T-cell (primary cell): ENCODE measurements at places on chromosomes 4 and X.

GRCh38 chr4:78409612-78410202, 141.9 kb upstream of the ANXA3 start:
- no peak for DNase-seq

GRCh38 chrX:85591536-85591935, 212.1 kb upstream of the POF1B start:
- DNase-seq = no peak

DNA sequence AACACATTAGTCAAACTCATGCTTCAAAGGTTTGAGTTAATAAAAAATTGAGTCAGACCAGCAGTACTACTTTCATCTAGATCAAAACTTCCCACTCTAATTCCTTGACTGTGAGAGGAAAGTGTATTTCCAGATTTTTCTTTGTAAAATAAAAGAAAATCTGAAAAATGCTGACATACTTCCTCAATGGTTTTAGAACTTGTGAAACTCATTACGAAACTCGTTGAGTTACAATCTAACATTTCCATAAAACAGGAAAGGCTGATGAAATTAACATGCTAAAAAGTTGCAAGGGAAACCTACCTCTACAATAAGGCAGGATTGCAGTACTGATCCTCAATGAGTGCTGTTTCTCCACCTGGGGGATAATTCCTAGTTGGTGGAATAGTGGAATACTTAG, 217.8 kb upstream of the HCCS start:
- DNase-seq = no peak

- no peak for DNase-seq
Measured at GRCh38 chr4:90219822-90220221, 92.6 kb downstream of the CCSER1 start.

DNA sequence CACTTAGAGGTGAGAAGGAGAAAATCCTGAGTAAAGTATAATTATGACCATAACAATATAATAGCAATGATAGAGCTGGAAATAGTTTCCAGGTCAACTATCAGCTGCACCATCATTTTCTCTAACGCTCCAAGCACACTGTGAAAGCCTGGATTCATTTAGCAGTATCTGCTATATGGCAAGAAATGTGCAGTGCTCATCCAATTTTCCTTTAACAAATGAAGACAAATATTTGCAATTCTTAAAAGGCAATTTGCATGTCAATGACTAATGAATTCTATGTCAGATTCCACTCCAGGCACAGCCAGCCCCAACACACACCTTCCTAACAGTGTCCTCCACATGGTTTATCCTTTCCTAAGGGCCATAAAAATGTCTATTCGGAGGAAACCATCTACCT, 12.7 kb downstream of the PRSS12 start:
- no peak for DNase-seq

DNA sequence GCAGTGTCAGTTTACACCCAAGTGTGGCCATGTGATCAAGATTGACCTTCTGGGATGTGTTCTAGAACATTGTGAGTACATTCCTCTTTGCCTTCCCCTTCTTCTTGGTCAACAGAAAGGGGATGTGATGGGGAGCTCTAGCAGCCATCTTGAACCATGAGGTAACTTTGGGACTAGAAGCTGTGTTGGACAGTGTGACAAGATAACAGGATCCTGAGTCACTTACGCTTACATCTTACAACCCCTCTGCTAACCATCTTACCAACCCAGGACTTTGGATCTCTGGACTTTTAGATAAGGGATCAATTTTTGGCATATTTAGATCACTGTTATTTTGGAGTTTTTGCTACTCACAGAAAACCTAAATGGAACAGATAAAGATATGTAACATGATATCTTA, 625.6 kb downstream of the BCOR start:
- DNase-seq = no peak

GRCh38 chr4:155946486-155946885, 7.2 kb downstream of the CTSO start:
- DNase-seq = no peak

GRCh38 chr4:152843481-152844090, 63.8 kb downstream of the ARFIP1 start:
- DNase-seq = no peak

GRCh38 chr4:110091434-110092140, 106.8 kb downstream of the ELOVL6 start:
- no peak for DNase-seq

DNA sequence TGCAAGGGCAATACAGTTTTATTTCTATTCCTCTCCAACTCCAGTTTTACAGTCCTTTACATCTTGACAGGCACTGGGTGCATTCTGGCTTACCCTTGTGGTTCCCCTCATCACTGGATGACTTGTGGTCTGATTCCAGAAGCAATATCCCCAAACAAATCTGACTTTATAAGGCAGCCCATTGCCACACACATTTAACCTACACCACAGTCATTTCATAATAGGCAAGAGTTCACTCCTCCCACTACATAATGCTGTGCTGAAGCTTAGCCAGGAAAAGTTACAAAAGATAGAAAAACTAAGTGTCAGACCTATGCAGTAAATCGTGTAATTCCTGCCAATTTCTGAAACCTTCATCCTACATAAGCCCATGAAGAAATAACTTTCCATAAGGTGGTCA, 82.9 kb upstream of the MID1IP1 start:
- no peak for DNase-seq

- DNase-seq = no peak
Measured at GRCh38 chrX:72203421-72203820, 21.9 kb downstream of the PIN4 start.

- DNase-seq = no peak
Measured at GRCh38 chr4:111630705-111631104, 514.5 kb upstream of the FAM241A start.

DNA sequence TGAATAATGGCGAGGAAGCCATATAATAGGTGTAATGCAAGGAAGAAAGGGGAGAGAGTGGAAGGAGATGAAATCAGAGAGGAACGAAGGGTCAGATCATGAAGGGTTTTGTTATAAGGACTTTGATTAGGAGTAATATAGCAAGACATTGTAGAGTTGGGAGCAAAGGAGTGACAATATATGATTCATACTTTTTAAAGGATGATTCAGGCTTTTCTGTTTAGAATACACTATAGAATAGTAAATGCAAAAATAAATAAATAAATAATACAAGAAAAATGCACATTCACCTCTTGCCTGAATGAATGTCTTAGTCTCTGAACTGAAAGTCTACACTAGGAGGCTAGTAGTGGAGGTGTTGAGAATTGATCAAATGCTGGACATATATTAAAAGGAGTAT, 1524.4 kb upstream of the AGA start:
- DNase-seq = no peak

DNA sequence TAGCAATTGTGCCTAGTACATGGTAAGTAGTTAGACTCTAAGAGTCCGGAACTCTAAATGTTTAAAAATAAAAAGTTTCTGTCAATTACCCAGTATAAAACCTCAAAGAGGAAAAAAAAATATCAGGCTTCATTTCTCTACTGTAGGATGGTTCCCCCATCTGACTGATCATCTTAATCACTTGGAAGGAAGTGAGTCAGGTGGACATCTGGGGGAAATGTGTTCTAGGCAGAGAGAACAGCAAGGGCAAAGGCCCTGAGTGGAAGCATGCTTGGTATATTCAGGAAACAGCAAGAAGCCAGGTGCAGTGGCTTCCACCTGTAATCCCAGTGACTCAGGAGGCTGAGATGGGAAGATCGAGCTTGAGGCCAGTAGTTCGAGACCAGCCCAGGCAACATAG, 2.9 kb upstream of the EIF1AX start:
- DNase-seq = no peak

DNA sequence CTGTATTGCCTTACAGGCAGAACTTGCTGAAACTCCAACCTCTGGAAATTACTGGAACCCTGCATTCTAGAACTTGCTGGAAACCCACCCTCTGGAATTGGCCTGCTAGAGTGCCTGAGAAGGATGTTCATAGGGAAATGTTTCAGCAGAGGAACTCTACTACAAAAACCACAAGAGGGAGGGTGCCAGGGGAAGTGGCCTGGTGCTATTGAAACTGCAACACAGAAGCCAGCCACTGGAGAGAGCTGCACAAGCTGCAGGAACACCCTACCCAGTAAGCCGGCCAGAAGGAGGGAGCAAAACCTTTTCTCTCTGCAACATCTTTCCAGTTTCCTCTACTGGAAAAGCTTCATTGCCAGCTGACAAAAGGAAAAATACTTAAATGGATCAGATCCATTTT, 2.5 kb upstream of the BRWD3 start:
- peak; percentile 10 for DNase-seq

- no peak for DNase-seq
Measured at GRCh38 chrX:133992882-133993281, 7.5 kb upstream of the GPC3 start.

- DNase-seq = no peak
Measured at GRCh38 chr4:12926189-12927066, 557.7 kb downstream of the RAB28 start.

DNA sequence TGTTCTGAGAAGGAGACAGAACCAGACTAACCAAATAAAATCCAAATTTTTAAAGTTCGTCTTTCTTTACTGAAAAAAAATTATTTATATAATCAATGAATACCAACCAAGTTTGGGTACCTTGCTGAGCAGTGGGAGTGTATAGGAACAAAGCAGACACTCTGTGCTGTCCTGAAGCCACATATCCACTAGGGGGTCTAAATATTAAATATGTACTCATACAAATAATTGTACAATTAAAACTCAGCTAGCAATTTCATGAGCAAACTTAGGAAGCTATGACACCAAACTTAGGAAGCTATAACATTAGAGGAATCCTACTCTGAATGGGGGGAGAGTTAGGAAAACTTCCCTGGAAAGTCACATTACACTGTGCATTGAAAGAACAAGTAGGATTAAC, 582.0 kb upstream of the EPHA5 start:
- DNase-seq = no peak

GRCh38 chrX:20361890-20362262, 95.2 kb upstream of the RPS6KA3 start:
- no peak for DNase-seq

GRCh38 chr4:107044170-107044569, 8.1 kb upstream of the DKK2 start:
- no peak for DNase-seq

DNA sequence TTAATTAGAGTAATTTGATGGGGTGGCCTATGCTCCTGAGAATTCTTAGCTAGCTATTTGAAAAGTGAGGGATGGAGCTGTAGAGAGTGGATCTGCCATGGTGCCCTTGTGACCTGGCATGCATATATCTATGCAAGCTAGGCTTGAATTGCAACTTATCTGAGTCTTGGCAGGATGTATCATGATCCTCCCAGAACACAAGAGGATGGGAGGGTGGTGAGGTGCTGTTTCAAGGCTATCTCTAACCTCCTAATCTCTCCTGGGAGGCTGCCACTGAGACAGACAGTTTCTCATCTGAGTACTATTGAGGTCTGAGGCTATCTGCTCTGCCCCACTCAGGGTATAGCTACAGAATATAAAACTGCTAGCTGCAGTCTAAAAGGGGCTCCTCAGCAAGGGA, 56.6 kb downstream of the BRCC3 start:
- no peak for DNase-seq

DNA sequence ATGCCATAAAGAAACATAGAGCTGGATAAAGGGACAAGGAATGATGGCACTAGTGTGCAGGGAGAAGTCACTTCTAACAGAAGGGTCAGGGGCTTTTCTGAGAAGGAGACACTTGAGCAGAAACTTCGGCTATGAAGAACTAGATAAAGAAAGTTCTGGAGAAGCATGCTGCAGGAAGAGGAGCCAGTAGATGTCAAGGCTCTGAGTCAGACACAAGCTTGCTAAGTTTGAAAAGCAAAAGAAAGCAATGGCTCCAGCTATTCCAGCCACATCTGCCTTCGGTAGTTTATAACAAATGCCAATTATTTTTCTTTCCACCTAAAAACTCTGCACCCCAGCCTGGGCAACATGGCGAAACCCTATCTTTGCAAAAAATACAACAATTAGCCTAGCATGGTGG, 7.5 kb downstream of the NUDT6 start:
- DNase-seq = no peak

GRCh38 chr4:54547299-54548097, 110.3 kb upstream of the KIT start:
- no peak for DNase-seq

GRCh38 chrX:119288890-119289393, 52.9 kb downstream of the PGRMC1 start:
- DNase-seq = no peak

DNA sequence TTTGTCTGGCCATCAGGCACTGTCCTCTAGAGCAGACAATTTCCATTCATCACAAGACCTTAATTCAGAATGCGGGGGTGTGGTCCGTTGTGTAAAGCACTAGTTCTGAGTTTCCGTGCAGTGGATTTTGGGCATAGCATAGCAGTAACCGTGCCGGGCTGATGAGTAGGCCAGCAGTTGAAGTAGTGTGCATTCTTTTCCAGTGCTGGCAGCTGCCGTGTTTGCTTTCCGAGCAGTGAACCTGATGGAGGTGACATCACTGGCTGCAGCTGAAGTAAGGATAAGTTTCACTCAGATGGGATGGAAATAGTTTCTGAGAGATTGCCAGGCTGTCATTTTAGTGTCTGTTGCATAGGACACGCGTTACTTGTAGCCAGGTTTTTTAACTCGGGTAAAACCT, 107.0 kb upstream of the STIM2 start:
- no peak for DNase-seq

DNA sequence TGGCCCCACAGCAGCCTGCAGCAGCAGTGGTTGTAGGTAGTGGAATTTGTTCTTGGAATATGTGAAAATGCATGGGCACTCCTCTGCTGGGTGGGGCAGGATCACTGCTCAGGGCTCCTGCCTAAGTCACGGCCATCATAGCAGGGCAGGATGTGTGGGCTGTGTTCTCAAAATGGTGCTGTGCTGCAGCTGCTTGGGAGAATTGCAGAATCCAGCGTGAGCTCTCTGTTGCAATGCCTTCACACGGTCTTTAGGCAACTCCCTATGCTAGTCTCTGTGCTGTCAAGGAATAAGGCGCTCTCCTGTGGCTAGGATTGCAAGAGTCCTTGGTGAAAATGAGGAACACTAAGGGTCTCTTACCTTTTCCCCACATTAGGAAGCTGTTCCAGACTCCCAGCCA, 42.9 kb downstream of the F8 start:
- no peak for DNase-seq

DNA sequence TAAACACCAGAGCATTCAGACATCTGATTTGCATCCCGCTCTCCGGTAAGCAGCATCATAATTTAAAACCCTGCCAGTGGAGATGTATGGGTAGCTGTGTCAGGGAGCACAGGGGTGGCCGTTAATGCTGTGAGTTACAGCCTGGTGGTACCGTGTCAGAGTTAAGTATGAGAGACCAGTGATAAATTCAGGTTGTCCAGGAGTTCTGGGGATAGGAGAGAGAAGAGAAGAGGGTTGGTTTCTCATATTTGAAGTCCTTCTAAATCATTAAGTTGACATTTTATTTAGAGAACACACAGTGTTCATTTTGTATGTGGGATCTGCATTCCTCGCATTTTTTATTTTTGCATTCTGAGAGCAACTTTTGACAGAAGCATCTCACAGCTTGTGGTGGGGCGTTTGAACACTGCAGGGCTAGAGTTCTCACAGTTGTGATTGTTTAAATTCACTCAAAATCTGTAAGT, 157.6 kb downstream of the DCLK2 start:
- no peak for DNase-seq

DNA sequence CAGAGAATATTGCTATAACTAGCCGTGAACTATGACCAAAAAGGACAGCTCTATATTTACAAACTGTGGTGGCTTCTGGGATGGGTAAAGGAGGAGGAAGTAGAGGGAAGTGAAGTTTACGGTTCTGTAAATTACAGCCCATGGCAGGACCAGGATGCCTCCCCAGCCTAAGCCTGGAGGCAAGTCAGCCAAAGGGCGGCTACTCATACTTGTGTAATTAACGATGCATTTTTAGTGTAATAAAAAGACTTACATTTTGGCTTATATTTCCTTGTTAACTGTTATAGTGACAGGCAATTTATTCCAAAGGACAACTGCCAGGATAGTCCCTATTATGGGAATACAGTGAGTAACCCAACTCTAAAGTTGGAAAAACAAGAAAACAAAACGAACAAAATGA, 139.9 kb upstream of the OTUD4 start:
- no peak for DNase-seq
